Calu3 (cell line): ENCODE measurements at places on chromosomes 13 and 19. TPM values are rescaled to one million over a fixed set of nuclear protein-coding genes. Genes with fewer than 3 reads are reported as not detected.

Gene NUP58
- total RNA-seq: 38.9 and 41.0 TPM in 2 replicates

Gene LILRA2
- total RNA-seq: not detected in 2 replicates

Gene HRC
- not detected in 2 replicates for total RNA-seq

Gene IRGC
- total RNA-seq: not detected in 2 replicates

GRCh38 chr13:28534210-28534609 is 39.3 kb upstream of the FLT1 start:
- no peaks in the 10 kb centered on the region for H3K27me3 ChIP-seq
- no peak overlapping the region for H3K4me3 ChIP-seq
- no peaks in the 10 kb centered on the region for H3K36me3 ChIP-seq
- DNase-seq: no peak
- H3K4me1 ChIP-seq: peaks cover 6% of the 10 kb centered on the region

DNA sequence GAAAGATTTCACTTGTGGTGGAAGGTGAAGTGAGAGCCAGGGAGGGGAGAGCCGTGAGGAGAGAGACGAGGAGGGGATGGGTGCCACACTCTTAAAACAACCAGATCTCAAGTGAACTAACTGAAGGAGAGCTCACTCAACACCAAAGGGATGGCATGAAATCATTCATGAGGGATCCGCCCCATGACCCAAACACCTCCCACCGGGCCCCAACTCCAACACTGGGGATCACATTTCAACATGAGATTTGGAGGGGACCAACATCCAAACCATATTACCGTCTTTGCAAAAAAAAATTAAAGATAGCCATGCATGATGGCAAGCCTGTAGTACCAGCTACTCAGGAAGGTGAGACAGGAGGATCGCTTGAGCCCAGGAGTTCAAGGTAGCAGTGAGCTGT is 34.9 kb upstream of the POP4 start:
- H3K27me3 ChIP-seq: peaks cover 73% of the 10 kb centered on the region
- H3K4me3 ChIP-seq: no peak overlapping the region
- H3K27ac ChIP-seq: no peak overlapping the region

GRCh38 chr19:39659791-39660190 is 4.1 kb downstream of the LGALS16 start:
- no peaks in the 10 kb centered on the region for H3K4me1 ChIP-seq
- DNase-seq: no peak
- H3K36me3 ChIP-seq: no peaks in the 10 kb centered on the region

DNA sequence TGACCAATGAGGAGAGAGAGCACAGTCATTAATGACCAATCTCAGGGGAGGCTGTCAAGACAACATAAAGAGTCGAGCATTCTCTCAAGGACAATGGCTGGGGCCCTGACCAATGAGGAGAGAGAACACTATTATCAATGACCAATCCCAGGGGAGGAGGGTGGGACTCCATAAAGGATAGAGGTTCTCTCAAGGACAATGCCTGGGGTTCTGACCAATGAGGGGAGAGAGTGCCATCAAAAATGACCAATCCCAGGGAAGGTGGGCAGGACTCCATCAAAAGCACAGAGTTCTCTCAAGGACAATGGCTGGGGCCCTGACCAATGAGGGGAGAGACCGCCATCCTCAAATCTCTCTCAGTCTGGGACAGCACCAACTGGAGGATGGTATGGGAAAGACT is 3.3 kb upstream of the KLK11 start:
- H3K27me3 ChIP-seq: peaks cover 29% of the 10 kb centered on the region
- peaks cover 28% of the 10 kb centered on the region for H3K4me1 ChIP-seq
- H3K4me3 ChIP-seq: no peak overlapping the region
- no peak for DNase-seq

GRCh38 chr19:20103091-20103740 is 25.4 kb downstream of the ZNF90 start:
- no peak for DNase-seq
- H3K4me3 ChIP-seq: no peak overlapping the region
- H3K36me3 ChIP-seq: no peaks in the 10 kb centered on the region
- no peaks in the 10 kb centered on the region for H3K4me1 ChIP-seq
- no peaks in the 10 kb centered on the region for H3K27me3 ChIP-seq
